ENCODE measurements at places on chromosomes 1 and 21. TPM values are rescaled to one million over a fixed set of nuclear protein-coding genes. Genes with fewer than 3 reads are reported as not detected.

The KAZN gene
- total RNA-seq: 29.5 TPM

The GNAT2 gene
- not detected for total RNA-seq

The PSMA5 gene
- 23.1 TPM for total RNA-seq

The FAM167B gene
- 3.7 TPM for total RNA-seq

The ADORA1 gene
- total RNA-seq: 5.2 TPM

The ADAM30 gene
- total RNA-seq: not detected
